Kidney epithelial cell (primary cell): ENCODE measurements at places on chromosomes 3 and 15. TPM values are rescaled to one million over a fixed set of nuclear protein-coding genes. Genes with fewer than 3 reads are reported as not detected.

Gene PPP2R3A
- total RNA-seq, result 14.3 and 15.1 TPM in 2 replicates

Gene DUOXA1
- total RNA-seq, result 0.27 TPM in 1 of 2 replicates, not detected in the other

Gene VEPH1
- 9.0 and 26.0 TPM in 2 replicates for total RNA-seq

- peak; percentile 82 for DNase-seq
These were observed 778.5 kb downstream of the NTRK3 start for GRCh38 chr15:87477737-87478686.

DNA sequence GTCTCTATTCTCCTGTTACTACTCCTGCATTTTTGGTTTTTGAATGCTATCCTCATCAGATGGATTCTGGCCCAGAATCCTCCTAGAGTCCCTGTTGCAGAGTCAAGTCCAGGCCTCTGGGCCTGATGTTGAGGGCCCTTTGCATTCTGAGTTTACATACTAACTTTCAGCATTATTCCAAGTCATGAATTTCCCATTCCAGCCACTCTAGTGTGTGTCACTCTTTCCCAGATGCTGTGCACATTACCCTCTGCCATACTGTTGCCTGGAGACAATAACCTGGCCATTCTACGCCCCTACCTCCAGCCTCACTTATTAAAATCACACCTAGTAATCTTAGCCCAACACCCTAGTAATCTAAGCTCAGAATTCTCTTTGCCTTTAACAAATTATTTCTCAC, 53.4 kb downstream of the GXYLT2 start:
- no peak for DNase-seq

- DNase-seq, result no peak
These were observed 47.1 kb upstream of the SLCO2A1 start for GRCh38 chr3:134076851-134077250.

- DNase-seq, result no peak
These were observed 294.0 kb upstream of the PLSCR5 start for GRCh38 chr3:146899171-146899570.

DNA sequence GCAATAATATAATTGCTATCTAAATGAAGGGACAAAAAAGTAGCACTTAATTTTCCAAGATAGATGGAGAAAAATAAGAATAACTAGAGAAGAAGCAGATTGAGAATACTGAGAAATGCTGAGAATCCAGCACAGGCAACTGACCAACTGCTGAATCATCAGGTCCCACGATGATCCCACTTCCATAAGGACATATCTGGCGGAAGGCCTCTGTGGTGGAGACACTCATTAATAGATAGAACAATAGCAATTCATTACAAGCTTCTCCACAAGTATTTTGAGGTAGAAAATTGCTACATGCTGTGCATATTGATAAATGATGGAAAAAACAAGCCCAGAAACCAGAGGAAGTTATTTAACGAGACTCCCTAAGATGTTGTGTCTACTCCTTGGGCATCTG, 105.9 kb downstream of the DUT start:
- DNase-seq, result peak; percentile 26

GRCh38 chr3:183490211-183490601, 61.8 kb upstream of the MCF2L2 start:
- no peak for DNase-seq
